NCI-H748 treated with DMSO at 0.1 percent for 48 hours (cell line): ENCODE measurements at places on chromosomes 6 and 20.

DNA sequence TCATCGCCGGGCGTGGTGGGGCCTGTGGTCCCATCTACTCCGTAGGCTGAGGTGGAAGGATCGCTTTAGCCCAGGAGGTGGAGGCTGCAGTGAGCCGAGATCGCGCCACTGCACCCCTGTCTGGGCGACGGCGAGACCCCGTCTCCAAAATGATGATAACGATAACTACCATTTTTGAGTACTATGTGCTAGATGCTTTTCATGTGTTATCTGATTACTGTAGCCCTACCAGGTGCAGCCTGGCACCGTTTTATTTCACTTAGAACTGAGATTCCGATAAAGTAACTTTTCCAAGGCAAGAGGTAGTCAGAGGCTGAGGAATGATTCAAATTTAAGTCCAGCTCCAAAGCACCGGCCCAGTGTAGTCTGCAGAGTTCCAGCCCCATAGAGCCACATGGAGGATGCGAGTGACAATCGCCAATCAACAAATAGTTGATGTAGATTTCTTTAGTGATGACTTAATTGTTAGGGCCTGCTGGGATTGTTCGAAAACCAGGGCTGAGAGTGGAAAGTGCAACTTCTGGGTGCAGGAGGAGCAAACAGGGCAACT, 727 bp downstream of the ERMARD start:
- DNase-seq: no peak

DNA sequence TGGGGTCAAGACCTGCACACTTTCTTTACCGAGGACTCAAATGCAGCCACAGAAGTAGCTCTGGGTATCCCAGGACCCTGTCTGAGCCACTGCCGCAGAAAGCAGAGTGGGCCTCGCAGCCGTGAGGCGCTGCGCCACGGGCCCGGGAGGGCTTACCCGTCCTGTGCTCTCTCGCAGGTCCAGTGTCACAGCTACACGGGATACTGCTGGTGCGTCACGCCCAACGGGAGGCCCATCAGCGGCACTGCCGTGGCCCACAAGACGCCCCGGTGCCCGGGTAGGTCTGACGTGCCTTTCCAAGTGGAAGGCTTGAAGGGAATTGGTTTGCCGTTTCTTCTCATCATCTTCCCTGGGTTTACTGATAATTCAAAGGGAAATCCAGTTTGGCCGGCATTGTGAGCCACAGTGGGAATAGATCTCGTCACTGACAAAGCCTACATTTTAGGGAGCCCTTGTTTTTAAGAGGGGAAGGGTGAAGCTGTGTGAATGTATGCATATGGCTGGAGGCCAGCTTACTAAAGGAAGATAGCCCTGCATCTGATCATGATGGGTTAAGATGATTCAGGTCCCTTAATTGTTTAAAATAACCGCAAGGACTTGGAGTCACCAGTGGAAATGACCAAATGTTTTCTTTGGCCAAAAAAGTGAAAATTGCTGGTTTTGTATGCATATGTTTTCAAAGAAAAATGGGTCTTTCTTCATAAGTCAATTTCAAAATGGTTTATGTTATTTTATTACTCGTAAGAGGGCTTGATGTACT, 86.6 kb downstream of the SMOC2 start:
- no peak for DNase-seq

DNA sequence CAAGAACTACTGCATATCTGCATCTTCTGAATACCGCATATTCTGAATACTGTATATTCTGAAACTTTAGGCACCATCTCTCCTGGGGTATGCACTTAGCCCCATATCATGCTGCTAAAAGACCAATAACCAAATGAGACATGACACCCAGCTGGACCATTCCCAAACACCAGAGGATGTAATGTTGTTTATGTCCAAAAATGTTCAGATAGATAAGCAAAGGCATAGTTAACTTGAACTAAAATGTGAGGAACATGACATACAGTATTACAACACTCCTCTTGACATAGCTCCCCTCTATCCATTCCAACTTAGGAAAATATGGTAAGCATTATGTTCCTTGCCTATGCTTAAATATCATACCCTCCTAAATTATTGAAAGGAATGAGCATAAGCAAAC, 127.3 kb downstream of the TENT5A start:
- DNase-seq: no peak

DNA sequence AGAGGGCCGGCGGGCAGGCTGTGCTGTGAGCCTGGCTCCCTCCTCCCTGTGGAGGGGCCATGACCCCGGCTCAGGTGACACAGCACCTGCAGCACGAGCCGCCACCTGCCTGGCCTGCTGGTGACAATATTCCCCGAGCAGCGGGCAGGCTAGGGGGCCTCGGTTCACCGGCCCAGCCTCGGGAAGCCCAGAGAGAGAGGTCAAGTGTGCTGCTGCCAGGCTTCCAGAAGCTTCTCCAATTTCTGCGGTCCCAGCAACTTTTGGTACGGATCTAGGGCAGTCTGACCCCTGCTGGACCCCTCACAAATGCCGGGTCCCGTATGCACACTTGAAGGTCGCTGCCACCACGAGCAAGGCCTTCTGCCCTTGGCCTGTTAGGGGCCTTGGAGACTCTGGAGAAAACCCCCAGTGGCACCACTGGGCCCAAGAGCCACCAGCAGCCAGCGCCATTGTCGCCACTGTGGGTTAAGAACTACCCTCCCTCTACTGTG, 38.6 kb upstream of the NOL4L start:
- DNase-seq: no peak

DNA sequence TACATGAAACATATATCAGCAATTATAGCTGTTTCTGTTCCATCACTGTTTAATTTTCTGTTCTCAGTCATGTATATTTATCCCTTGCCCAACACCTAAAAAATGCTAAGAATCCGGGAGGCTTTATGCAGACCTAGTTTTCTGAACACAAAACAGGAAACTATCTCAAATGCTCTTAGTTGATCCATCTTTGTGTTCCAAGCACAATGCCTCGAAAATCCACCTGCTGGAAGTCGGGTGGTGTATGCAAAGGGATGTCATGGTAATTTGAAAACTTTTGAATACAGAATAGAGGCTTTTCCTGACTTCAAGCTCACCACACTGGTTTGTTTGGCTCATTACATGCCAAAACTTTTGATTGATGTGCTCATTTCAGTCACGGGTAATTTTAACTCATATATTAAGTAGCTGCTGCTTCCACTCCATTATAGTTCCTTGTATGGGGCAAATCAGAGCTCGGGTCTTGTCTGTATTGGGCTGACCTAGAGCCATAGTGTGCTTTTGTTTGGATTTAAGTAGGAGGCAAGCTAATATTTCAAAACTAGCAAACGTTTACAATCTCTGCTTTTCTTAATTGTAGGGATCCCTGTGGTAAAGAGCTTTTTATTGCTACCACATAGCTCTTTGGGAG, 646.5 kb upstream of the EPHA7 start:
- no peak for DNase-seq

DNA sequence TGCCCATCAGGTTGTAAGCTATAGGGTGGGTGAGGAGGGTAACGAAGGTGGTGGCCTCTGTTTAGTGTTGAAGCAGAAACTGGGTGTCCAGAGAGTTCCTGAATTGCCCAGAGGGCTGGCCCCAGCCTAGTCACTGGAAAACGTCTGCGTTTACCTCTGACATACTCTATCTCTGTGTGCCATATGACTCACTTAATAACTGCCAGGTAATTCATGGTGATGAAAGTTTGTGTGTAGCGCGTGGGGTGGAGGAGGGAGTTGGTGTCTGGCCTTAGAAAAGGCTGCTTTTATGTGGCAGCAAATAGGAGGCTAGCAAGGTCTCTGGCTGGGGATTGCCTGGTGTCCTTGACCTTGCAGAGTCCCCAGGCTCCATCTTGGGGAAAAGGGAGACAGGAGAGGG, 47.3 kb downstream of the SLC35D3 start:
- peak; percentile 57 for DNase-seq

GRCh38 chr6:36133912-36134311, 3.6 kb downstream of the MAPK13 start:
- DNase-seq: no peak

DNA sequence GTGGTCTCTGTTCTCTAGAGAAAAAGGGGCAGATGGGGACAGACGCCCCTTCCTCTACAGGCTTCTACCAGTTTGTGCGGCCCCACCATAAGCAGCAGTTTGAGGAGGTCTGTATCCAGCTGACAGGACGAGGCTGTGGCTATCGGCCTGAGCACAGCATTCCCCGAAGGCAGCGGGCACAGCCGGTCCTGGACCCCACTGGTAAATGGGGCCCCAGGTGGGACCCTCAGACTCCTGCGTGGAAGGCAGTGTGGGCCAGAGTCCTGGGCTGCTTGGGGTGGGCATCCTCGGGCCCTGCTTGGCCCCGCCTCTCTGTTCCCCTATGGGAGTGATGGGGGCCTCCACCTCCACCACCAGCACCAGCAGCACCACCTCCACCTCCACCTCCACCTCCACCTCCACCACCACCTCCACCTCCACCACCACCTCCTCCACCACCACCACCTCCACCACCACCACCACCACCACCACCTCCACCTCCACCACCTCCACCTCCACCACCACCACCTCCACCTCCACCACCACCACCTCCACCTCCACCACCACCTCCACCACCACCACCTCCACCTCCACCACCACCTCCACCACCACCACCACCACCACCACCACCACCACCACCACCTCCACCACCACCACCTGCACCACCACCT, 3.2 kb upstream of the TNFRSF6B start:
- DNase-seq: no peak

DNA sequence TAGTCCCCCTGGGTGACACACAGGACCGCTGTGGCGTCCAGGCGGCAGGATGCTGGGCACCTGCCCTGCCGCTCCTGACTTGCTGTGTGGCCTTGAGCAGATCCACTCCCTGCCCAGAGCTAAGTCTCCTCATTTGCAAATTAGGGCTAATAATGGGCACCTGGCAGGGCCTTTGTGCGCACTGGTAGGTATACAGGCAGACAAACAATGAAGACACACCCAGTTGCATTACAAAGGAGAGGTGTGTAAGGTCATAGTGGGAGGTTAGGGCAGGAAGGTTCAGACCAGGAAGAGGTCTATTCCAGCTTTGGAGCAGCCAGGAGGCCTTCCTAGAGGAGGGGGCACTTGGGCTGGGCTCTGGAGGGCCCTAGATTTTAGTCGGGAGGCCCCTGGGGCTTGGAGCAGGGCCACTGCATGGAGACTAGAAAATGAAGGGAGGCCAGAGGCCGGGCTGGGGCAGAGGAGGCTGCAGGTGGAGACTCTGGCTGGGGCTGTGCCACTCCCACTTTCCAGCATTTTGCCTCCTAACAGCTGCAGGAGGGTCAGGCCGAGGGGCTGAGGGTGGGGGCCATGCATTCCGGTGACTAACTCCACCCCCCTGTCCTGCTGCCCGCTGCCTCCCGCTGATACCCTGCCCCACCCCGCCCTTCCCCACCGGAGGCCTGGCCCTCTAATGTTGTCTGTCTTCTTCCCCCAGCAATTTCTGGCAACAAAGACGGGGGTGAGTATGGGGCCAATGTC, 28.5 kb downstream of the MYH7B start:
- peak; percentile 87 for DNase-seq

DNA sequence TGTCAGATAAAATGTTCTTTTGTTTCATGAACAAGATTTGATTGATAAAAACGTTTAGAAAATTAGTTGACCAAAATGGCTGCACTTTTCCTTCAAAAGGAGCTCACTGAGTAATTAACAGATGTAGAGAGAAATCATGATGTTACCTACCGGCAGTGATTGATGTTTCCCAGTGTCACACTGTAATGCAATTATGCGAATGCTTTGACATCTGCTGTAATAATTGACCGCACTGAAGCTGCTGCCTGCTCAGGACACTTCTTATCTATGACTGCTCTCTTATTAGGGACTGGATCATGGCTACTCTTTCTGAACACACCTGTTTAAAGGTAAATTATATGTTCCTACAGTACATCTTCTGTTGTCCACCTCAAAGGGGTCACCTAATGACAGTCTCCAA, 94.6 kb downstream of the GPR63 start:
- no peak for DNase-seq

- DNase-seq: no peak
Measured at GRCh38 chr6:25756382-25757363, 2.1 kb downstream of the SLC17A4 start.

GRCh38 chr6:24990944-24991809, 55.4 kb upstream of the RIPOR2 start:
- no peak for DNase-seq
